EH (cell line): ENCODE measurements at places on chromosomes 1 and 21.

GRCh38 chr1:112399456-112399855 is 3.4 kb downstream of the CTTNBP2NL start:
- DNase-seq = no peak

- peak; percentile 10 for DNase-seq
Observed at GRCh38 chr1:247487057-247487456, 29.2 kb upstream of the OR2B11 start.

DNA sequence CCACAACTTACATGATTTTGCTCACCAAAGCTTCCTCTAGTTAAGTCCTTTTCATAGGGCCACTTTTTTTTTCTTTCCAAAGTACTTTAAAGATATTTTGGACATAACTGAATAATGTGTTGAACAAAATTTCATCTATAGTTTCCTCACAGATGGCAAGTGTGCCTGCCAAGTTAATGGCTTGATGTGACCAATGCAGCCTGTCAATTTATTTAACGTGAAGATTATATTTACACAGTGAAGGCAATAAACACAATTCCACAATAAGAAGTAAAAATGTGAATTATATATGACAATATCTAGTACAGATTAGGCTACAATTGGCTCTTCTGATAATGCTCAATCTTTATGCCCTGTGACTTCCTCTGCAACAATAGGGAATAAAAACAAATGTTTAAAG is 18.0 kb downstream of the CLCA2 start:
- no peak for DNase-seq

GRCh38 chr1:87464022-87464490 is 135.4 kb downstream of the LMO4 start:
- DNase-seq = no peak

GRCh38 chr1:157490467-157491165 is 61.7 kb downstream of the FCRL5 start:
- DNase-seq = peak; percentile 65

GRCh38 chr1:188476606-188477005 is 1647.9 kb downstream of the PLA2G4A start:
- no peak for DNase-seq

- peak; percentile 48 for DNase-seq
Observed at GRCh38 chr1:90386899-90387720, 330.0 kb downstream of the BARHL2 start.

GRCh38 chr21:38753557-38753971 is 52.2 kb upstream of the ETS2 start:
- DNase-seq = no peak

GRCh38 chr1:198449261-198449660 is 91.2 kb downstream of the ATP6V1G3 start:
- DNase-seq = no peak

GRCh38 chr1:23456226-23456625 is 27.8 kb downstream of the ASAP3 start:
- DNase-seq = peak; percentile 41
